AML-193 (cell line): ENCODE measurements at places on chromosomes 2 and 18.

- no peak for DNase-seq
These were observed 843.2 kb downstream of the LRRTM4 start for GRCh38 chr2:76679025-76679396.

- DNase-seq, result no peak
These were observed 51.3 kb upstream of the RND3 start for GRCh38 chr2:150538651-150539201.

- DNase-seq, result no peak
These were observed 119.2 kb downstream of the INHBB start for GRCh38 chr2:120465012-120465700.

GRCh38 chr18:44325903-44326635, 354.6 kb upstream of the SETBP1 start:
- peak; percentile 36 for DNase-seq

DNA sequence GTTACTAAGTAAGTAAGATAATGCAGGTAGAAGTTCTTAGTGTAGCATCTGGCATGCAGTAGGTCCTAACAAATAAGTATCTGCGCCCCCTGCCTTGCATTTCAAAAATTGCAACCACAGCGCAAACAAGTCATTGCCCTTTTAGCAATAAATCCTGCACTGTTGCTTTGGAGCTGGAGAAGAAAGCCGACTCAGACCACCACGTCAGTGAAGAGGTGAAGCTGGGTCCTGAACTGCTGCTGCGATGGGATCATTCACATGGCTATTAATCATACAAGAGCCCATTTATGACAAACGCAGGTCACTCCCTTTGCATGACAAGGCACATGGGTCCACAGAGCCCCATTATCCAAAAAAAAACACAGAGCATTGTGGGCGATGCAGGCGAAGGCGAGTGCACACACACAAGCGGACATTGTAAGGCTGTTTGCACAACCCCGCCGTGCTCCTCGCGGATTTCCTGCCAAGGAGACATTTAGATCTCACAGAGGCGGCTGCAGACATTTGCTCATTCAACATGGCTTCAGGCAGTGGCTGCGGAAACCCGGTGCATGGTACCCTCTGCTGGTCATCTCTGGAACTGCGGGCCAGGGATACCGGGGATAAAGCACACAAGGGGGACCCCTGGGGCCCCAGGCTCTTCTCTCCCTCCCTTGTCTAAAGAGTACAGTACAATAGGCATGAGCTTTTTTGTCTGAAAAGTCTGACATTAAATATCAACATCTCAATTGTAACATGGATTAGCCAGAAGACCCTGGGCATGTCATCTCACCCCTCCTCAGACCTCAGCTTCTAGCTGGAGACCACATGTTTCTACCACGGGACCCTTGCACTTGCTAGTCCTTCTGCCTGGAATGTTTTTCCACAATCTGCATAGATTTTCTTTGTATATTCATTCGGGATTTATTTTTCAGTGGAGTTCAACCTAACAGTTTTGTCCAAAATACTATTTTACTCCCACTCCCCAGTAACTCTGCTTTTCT, 56.7 kb downstream of the CYRIA start:
- peak; percentile 66 for DNase-seq

DNA sequence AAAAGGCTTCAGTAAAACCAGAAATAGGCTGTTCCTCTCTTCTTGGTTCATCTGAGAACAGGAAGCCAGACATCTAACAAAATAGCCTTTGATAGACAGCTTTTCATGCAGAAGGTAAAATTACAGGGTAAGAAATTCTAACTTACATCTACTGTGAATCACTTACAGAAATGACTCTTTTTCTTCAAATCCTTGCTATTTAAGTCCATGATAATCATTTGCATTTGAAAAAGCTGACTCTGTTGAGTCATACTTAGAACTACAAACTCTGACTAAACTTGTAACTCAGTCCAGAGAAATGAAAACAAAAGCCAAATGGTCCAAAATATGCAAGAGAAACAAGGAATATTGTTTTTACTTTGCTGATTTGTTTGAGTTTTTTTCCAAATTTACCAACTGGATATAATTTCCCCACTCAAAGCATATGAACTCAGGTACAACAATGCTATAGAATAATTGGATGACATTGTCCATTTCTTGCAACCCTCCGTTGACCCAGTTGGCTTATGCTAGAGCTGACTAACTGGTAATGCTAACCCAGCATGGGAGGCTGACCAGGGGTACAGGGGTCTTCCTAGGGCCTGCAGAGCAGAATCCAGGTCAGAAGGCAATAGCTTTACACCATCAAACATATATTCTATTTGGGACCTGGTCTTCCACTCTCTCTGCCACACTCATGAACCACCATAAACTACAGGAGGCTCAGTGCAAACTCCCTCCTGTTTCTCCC, 18.8 kb upstream of the MREG start:
- DNase-seq, result no peak

GRCh38 chr2:59149271-59149670, 908.1 kb upstream of the FANCL start:
- no peak for DNase-seq

DNA sequence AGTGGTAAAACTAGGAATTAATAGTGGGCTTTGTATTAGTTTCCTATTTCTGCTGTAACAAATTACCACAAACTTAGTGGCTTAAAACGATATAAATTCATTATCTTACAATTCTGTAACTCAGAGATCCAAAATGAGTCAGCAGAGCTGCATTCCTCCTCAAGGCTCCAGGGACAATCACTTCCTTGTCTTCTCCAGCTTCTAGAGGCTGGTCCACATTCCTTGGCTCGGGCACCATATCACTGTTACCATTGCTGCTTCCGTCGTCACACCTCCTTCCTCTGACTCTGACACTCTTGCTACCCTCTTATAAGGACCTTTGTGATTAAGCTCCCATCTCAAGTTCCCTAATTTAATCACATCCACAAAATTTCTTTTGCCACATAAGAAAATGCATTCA, 567.8 kb upstream of the KLHL29 start:
- DNase-seq, result no peak

- DNase-seq, result no peak
These were observed 8.9 kb downstream of the HJURP start for GRCh38 chr2:233845301-233846060.

DNA sequence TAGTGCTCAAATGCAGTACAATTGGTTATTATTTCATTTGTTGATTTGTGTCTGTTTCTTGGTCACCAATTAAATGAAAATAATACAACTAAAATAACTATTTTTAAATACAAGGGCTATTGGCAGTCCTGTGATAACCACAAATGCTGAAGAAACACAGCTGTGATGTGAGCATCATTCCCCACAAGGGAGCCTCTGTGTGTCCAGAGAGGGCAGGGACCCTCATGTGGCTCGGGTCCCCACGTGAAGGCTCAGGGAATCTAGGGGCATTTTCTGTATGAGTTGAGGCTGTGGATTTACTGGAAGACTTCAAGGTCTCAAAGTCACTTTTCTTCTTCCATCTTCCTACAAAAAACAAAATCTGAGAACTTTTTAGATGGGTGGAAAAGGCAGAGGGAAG, 316.1 kb upstream of the RAB12 start:
- no peak for DNase-seq

GRCh38 chr2:60411295-60411694, 142.2 kb downstream of the BCL11A start:
- DNase-seq, result no peak

DNA sequence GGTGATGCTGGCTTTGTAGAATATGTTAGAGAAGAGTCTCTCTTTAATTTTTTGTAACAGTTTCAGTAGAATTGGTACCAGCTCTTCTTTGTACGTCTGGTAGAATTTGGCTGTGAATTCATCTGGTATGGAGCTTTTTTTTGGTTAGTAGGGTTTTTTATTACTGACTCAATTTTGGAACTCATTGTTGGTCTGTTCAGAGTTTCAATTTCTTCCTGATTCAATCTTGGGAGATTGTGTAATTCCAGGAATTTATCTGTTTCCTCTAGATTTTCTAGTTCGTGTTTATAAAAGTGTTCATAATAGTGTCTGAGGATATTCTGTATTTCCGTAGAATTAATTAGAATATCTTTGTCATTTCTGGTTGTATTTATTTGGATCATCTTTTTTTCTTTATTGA, 943.5 kb downstream of the TRIB2 start:
- DNase-seq, result no peak

GRCh38 chr2:240886023-240886565, 9.9 kb downstream of the MAB21L4 start:
- DNase-seq, result no peak

DNA sequence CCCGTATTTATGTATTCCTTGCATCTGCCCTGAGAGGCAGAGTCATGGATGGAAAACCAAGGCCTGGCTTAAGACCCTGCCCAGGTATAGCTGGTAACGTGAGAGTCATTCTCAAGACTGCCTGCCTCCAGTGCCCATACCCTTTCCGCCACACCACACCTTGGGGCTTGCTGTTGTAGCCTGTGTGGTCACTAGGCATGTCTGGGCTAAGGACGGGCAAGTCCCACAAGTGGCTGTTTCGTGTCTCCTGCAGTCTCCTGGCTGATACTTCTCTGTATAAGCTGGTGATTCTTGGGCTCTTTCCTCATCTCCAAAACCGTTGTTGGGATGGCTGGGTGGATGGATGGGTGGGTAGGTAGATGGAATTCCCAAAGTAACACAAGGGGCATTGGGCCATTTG, 269.8 kb downstream of the KLHL29 start:
- DNase-seq, result no peak
